NCI-H510A (cell line): ENCODE measurements at places on chromosomes 2 and 18.
A peak's percentile ranks its signal among the peaks of the same experiment; 100 is the strongest.

- DNase-seq = no peak
Measured at GRCh38 chr2:16033032-16033293, 92.6 kb downstream of the MYCN start.

DNA sequence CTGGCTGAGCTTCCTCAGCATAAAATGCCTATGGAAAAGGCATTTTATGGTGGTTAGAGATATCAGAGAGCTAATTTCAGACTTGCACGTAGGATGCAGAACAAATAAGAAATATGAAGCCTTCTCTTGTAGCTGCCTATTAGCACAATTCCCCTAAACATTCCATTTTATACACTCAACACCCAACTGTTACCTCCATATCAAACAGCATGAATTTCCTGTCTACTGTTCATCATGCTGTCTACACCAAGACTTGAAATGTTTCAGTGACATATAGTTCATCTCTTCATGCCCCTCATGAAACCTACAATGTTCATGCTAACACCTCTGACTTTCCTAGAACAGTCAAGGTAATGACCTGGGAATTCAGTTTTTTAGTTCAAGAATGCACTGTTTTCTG is 249.9 kb downstream of the PIEZO2 start:
- DNase-seq = no peak

- DNase-seq = no peak
Measured at GRCh38 chr2:74695663-74696062, 41.6 kb downstream of the SEMA4F start.

DNA sequence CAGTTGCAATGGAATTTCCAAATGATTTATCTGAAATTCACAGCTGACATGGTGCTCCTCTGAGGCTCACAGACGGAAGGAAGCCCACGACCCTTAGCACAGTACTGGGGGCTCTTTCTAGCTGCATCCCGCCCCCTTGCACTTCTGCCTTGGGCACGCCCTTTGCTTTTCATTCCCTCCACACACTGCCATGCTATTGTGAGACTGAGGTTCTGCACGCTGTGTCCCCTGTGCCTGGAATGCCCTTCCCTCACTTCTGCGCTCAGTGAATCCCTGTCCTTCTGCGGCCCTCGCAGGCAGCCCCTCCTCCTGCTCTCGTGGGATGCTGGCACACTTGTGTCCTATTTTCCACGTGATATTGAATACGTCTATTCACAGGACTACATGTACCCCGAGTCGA is 135.4 kb upstream of the TTC39C start:
- DNase-seq = no peak

DNA sequence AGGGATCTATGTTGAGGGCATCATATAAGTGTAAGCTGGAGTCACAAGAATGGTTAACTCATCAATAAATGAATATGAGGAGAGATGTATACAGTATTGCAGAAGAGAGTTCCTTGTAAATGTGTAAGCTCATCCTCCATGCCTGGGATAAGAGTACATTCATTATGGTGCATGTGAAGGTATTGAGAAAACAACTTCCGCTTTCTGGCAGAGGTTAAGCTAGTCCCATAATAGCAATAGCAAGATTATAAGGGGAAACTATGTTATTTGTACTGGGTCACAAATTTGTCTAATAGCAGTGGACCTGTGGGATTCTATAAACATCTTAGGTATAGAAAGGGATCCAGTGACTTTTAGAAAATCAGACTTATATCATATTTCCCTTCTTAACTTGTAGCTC is 44.1 kb downstream of the SCN2A start:
- no peak for DNase-seq

DNA sequence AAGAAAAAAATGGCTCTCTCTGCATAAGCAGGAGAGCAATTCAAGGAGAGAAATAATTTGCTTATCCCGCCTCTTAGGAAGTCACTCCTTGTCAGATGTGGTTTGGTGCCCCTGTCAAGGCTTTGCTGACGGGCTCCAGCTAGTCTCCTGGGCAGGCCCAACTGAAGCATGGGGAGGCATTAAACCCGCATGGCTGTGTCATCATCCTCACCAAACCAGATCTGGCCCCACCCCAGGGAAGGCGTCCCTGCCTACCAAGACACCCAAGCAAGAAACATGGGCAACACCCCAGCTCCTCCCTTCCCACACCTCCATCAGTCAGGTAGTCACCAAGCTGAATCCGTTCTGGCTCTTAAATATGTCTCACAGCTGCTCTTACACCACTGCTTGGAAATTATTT is 108.0 kb downstream of the SGPP2 start:
- no peak for DNase-seq

GRCh38 chr18:77054606-77055428 is 77.8 kb downstream of the MBP start:
- DNase-seq = peak; percentile 84

- DNase-seq = no peak
Measured at GRCh38 chr2:15667809-15668556, 76.3 kb downstream of the DDX1 start.

DNA sequence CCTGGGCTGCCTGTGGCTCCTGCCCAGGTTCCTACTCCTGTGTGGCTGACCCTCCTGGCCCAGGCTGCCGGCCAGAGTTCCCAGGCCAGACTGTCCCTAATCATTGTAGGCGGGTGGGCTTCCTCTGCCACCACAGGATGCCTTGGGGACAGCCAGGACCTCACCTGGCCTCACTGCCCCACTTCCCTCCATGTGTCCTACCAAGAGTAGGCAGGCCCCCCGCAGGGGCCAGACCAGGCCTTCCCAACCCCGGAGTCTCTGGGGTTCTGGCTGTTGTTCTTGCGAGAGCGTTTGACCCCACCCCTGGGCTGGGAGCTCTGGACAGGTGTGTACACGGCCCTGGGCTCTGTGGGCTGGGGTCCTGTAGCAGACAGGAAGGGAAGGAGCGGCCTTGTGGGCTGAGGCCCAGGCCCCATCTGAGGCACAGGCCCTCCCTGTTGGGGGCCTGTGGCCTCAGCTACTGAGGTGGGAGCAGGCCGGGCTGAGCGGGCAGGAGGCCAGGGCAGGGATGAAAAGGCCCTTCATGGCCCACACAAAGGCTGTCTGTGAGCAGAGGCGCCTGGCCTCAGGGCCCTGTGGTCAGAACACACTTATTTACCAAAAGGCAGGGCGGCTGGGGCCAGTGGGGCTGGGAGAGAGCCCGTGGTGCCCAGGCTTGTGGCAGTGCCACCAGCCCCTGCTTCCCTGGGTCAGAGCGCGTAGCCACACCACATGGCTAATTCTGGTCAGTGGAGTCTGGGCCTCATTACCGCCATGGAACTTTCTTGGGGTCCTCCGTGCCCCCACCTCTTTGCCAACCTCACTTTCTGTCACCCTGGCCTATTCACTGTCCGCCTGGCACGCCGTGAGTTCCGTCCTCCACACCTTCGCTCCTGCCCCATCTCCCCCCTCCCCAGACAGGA is 2.0 kb downstream of the SNORC start:
- DNase-seq = no peak

- DNase-seq = no peak
Measured at GRCh38 chr2:67986258-67986657, 76.5 kb downstream of the C1D start.

GRCh38 chr2:38122344-38122743 is 46.4 kb upstream of the CYP1B1 start:
- DNase-seq = no peak

DNA sequence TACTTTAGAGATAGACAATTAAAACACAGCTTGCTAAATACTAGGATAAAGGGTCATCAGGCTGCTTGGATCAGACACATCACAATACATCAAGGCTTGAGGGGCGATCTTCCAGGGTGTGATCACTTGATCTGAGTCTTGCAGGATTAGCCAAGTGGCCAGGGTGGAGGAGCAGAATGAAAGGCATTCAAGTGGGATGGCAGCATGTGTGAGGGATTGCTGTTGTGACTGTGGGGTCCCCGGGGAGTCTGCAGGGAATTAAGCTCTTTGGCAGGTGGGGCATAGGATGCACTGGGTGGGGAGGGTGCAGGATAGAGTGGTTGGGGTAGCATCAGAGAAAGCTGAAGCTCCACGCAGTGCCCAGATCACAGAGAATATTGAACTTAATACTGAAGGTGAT is 58.0 kb upstream of the TMEM163 start:
- no peak for DNase-seq

- DNase-seq = no peak
Measured at GRCh38 chr18:79468119-79468789, 72.5 kb downstream of the NFATC1 start.

GRCh38 chr2:109110170-109110569 is 18.8 kb upstream of the SH3RF3 start:
- DNase-seq = no peak

DNA sequence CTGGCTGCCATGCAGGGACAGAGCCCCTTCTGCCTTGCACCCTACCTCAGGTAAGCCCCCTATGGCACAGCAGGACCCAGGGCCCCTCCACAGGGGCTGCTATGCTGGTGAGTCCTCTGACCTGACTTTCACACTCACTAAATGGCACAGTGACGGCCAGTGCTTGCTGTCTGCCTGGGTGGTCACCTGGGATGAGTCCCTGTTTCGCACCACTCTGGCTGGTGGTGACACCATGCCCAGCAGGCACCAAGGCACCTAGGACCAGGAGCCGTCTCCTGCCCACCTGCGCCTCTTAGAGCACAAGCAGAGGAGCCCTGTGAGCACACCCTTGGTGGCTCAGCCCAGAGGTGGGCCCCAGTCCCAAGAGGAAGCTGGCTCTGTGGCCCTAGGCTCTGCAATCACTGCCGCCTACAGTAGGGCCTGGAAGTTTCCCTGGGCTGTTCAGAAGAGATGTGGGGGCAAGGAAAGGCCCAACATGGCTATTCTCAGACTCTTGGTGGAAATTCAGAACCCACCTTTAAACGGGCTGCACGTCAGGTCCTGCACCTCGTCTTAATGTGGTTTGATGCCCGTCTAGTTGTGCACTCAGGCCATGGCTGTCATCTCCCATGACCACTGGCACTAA is 96.0 kb downstream of the PLB1 start:
- no peak for DNase-seq

DNA sequence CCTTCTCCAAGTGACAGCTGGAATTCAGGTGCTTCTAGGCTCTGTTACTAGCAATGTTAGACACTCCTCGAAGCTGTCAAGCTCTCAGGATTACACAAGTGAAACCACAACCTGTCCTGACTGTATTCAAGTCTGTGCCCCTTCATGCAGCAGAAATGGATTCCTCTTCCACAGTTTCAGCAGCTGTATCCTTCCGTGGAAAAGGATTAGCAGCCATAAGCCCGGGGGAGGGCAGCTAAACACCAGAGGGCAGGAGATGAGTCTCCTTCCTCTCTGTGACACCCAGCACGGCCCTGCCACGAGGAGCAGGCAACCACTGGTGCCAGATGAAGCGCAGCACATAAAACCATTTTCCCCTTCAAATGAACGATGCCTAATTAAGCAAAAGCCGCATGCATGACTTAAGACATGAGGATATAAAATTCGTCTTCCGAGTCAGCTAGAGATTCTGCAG is 1.2 kb downstream of the ST3GAL5 start:
- DNase-seq = peak; percentile 6

GRCh38 chr2:29130295-29130694 is 15.1 kb downstream of the CLIP4 start:
- DNase-seq = no peak
